ENCODE measurements at places on chromosomes 2 and 18. TPM values are rescaled to one million over a fixed set of nuclear protein-coding genes. Genes with fewer than 3 reads are reported as not detected.

RESP18 gene
- not detected for total RNA-seq

SPR gene
- 33.6 TPM for total RNA-seq

ZSWIM2 gene
- not detected for total RNA-seq

CTAGE1 gene
- not detected for total RNA-seq

CAVIN2 gene
- 2.5 TPM for total RNA-seq

LTBP1 gene
- 10.3 TPM for total RNA-seq

FKBP7 gene
- 3.8 TPM for total RNA-seq

CCBE1 gene
- 5.8 TPM for total RNA-seq

RUFY4 gene
- total RNA-seq: not detected

BIRC6 gene
- total RNA-seq: 79.0 TPM

ERICH2 gene
- total RNA-seq: 2.0 TPM

Measured in PC-9 (cell line).